SHP77 treated with DMSO at 0.1 percent for 48 hours (cell line): ENCODE measurements at places on chromosomes 2 and 18.

DNA sequence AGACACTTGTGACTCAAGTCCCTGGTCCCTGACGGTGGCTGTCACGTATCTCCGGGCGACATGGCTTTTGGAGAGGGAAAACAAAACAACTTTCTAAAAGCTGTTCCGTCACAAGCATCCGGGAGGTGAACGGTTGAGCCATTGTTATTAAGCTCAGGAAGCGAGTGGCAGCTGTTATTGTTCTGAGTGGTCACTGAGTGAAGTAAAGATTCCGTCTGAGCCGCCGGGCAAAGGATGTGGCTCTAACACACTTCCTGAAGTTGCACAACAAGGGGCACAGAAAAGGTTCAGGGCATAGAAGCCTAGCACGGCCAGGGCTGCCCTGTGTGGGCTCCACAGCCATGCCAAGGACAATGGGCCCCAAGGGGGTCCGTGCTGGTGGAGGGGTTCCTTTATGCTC, 24.3 kb downstream of the INPP5D start:
- DNase-seq: no peak

GRCh38 chr18:62999392-62999791, 284.1 kb downstream of the PHLPP1 start:
- no peak for DNase-seq

- DNase-seq: no peak
Measured at GRCh38 chr2:47223980-47224379, 68.9 kb upstream of the STPG4 start.

DNA sequence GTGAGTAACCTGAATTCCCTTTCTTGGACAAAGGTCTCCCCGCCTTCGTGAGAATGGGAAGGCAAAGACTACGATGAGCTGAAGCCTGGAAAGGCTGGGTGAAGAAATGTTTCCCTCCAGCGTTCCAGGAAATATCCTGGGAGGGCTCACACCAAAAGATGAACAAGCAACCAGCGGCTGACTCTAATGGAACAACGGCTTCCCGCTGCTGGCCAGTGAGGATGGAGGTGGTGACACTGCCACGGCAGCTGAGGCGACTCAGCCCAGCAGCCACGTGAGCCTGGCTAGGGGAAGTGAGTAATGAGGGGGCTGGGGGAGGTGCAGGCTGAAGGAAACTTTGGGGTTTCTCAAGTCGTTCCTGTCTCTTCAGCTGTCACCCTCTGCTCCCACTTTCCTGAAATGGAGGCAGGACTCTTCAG, 105.0 kb upstream of the SMAD7 start:
- DNase-seq: no peak

DNA sequence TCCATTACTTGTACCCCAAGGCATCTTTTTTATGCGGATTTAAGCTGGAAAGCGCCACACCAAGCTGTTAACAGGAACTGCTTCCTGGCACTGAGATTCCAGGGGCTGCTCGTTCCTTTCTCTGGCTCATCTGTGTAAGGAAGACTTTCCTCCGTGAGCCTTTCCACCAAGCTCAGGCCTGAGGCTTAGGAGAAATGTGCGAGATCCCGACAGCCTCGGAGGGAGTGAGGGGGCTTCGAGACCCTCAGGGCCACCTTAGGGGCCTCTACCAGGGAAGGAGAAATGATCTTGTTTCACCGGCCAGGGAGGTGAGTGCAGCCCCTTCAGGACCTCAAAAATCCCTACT, 17.1 kb downstream of the B3GNT7 start:
- DNase-seq: no peak

GRCh38 chr2:17303054-17303453, 215.2 kb downstream of the RAD51AP2 start:
- no peak for DNase-seq

GRCh38 chr2:185384822-185385560, 353.6 kb upstream of the FSIP2 start:
- DNase-seq: no peak

DNA sequence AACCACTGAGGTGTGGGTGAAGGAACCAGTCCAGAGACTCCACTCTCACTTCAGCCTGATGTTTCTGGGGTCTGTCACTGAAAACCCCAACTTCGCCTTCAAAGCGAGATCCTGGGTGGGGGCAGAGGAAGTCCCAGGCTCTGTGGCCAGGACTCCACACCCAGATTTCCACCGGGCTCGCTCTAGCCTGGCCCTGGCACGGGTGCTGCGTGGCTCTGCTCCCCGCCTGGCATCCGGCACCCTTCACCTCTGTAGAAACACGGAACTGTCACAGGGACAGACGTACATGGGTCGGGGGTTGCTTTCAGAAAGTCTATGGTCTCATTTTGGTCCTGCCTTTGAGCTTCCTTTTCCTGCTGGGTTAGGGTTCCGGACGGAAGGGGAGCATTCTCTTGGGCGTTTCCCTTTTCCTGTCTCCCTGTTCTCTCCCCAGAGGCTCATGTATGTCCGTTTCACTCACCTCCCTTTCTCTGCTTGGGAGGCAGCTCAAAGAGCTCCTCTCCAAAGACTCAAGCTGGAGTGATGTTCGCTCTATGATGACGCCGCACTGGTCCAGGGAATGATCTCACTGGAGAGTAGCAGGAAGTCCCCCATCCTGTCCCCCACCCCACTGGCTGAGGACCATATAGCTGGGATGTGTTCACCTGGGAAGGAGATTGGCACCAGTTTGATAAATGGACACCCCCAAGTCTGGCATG, 41.5 kb downstream of the ODC1 start:
- no peak for DNase-seq

DNA sequence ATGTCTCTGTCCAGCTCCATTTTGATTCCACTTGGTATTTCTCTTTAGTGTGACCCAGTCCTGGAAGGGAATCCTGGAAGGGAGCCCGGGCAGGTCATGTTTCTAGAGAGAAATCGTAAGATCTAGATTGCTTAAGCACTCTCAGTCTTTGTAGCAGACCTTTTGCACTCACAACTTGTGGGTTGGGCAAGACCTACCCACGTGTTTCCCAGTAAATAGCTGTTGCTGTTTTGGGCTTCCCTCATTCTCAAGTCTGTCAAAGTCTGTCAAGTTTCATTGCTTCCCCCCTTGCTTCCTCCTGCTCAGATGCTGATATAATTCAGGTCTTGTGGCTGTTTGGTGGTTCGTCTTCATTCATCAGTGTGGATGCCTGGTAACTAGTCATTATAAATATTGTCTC, 17.4 kb upstream of the NEMP2 start:
- no peak for DNase-seq

DNA sequence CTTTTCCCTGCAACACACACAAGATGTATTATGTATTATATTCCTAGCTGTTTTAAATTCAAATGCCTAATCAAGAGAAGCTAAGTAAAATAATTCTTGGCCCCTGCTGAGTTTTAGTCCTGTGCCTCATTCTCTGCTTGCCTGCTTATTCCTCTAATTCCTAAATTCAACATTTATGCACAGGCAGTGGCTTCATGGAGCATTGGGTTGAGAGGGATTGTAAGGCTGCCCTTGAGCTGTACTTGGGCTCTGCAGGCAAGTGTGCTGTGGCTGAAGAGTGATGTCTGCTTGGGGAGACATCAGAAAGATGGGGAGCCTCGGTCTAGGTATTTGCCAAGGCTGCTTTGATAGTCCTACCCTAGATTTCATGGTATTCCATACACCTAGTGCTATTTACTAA, 27.8 kb downstream of the KIF5C start:
- DNase-seq: no peak

DNA sequence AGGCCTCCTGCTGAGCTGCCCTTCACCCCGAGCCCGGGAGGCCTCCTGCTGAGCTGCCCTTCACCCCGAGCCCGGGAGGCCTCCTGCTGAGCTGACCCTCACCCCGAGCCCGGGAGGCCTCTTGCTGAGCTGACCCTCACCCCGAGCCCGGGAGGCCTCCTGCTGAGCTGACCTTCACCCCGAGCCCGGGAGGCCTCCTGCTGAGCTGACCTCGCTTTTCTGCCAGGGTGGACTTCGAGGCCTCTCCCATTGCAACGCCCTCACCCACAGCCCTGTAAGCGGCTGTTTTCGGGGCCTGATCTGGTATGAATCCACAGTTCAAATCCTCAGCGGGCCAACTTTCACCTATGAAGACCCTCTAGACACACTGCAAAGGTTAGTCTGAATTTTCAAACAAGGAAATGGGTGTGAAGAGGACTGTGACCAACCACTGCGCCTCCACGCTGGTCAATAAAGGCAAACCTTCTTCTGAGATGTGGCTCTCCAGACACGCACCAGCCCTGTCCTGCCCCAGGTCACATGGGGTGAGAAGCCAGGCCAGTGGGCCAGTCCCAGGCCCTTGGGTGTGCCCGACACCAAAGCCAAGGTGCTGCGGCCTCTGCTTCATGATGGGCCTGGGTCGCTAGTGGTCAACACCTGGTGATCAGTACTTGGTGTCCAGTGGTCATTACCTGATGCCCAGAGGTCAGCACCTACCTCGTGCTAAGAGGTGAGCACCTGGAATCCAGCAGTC, 225.1 kb upstream of the SALL3 start:
- DNase-seq: no peak

GRCh38 chr2:119112230-119112629, 46.3 kb downstream of the C1QL2 start:
- DNase-seq: no peak

DNA sequence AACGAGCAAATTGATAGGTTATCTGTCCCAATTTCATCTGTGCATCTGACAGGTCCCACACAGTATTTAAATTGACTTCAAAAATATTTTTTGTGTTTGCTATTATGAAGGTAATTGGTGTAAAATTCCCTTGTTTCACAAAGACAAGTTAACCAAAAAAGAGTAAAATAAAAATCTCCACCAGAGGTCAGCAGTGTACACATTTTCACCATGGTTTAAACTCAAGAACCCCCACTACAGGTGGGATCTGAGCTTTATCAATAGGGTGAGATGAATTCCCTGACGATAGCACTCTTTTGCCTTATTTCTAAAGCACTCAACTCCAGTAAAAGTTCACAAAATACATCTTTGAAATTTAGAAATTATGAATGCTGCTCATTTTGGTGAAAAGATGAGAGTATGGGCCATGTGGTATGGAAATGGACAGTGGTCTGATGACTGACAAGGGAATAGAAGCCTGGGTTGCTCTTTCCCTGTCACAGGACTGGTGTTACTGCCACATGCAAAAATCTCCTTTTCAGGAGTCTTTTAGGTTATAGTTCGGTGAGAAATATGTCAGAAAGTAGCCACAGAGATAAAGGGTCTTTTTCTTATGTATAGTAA, 68.0 kb downstream of the SERPINB8 start:
- DNase-seq: peak; percentile 24

- peak; percentile 5 for DNase-seq
Measured at GRCh38 chr2:116696223-116696622, 1118.3 kb upstream of the DDX18 start.

DNA sequence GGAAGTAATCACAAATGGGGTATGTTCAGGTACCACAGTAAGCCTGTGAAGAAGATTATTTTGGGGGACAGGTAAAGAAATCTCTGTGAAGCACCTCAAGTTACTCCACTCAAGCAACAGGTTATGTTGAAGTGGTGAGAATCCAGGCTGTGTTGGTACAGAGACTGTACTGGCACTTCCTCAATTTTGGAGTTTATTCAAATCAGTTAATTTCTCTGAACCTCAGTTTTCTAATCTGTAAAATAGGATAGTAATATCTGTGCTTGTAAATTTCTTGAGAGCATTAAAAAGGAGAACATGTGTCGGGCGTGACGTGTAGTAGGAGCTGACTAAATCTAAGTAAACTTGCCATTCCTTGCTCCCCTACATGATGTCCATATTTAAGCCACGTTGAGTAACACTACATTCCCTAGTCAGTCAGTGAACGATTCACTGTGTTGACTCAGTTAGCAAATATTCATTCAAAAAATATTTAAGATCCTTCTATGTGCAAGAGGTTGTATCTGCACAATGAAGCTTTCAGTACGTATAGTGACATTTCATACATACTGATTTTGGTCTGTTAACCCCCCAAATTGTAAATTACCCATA, 504.2 kb downstream of the ZEB2 start:
- DNase-seq: no peak

DNA sequence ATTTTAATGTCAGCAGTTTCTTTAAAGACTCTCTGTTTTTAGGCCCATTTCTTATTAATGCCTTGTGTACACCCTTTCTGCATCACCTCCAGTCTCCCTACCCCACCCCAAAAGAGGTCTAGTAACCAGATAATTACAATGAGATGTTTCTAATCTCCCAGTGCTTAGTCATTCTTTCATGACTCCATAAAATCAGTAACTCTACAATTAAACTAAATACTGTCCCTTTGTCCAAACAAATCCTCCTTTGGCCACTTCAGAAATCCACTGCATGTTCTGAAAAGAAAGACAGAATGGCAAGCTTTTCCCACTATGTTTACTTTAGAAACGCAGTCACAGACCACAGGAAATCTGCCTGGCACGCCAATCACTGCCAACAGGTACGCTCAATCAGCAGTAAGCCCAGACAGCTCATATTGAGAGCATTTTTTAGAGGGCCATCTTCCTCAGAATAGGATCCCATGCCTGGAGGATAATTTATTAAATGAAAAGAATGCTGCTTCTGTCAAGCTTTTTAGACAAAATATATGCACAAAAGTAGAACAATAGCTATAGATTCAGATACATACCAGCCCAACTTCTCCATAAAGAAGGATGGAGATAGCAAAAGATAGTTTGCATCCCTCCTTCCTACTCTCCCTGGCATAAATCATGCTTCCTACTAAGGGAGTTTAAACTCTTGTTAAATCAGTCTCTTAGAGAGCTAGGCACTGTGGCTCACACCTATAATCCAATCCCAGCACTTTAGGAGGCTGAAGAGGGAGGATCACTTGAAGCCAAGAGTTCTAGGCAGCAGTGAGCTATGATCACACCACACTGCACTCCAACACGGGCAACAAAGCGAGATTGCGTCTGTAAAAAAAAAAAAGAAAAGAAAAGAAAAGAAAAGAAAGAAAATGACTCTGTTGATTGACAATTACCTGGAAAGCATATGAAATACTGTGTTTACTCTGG, 14.6 kb downstream of the CLASP1 start:
- peak; percentile 18 for DNase-seq

GRCh38 chr2:172097557-172098131, 5.1 kb downstream of the DLX2 start:
- no peak for DNase-seq

DNA sequence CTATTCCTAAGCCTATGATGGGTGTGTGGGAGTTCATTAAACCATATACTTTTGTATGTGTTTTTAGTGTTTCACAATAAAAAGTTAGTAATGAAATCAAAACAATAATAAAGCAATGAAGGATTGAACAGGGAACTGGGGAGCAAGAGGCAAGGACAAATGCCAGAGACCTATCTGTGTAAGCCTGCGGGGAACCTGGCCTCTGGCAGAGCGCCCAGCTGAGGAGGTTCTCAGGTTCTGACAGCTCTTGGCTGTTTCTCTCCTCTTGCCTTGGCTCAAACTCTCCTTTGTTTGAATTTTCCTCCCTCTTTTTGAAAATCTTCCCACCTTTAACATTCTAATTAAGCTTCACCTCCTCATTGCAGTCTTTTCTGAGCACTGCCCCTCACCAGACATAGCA, 200.0 kb upstream of the NCKAP5 start:
- DNase-seq: no peak

GRCh38 chr2:39532933-39533332, 95.8 kb upstream of the MAP4K3 start:
- no peak for DNase-seq

- DNase-seq: no peak
Measured at GRCh38 chr18:28366676-28367075, 189.7 kb upstream of the CDH2 start.

GRCh38 chr2:62142054-62142453, 53.9 kb upstream of the B3GNT2 start:
- DNase-seq: no peak
